ENCODE measurements at places on chromosomes 5 and 9. TPM values are rescaled to one million over a fixed set of nuclear protein-coding genes. Genes with fewer than 3 reads are reported as not detected.

The SH2D3C gene
- 67.9 TPM for total RNA-seq

DNA sequence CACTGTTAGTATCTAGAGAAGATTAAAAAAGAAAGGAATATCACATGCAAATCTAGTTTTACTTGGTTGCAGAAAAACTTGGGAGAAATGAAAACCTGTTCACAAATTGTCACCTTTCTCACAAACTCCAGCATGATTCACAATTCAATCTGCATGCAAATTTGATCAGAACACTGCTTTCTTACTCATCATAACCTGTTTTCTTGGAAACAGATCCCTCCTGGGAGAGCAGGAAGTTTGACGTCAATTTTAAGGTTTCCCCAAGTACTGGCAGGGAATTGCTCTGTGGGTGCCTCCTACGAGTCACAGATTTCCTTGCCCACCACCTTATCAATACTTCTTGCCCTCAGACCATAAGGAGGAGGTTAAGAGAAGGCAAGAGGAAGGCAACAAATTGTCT, 30.2 kb upstream of the HTR4 start:
- no peak overlapping the region for H3K4me3 ChIP-seq
- peaks cover 4% of the 10 kb centered on the region for H3K27me3 ChIP-seq
- no peak for DNase-seq
- H3K36me3 ChIP-seq = no peaks in the 10 kb centered on the region
- no peak overlapping the region for H3K27ac ChIP-seq

- no peak overlapping the region for H3K27ac ChIP-seq
- peaks cover 7% of the 10 kb centered on the region for H3K4me1 ChIP-seq
- no peaks in the 10 kb centered on the region for H3K27me3 ChIP-seq
- DNase-seq = no peak
- H3K36me3 ChIP-seq = no peaks in the 10 kb centered on the region
These were observed 35.6 kb downstream of the ACTBL2 start for GRCh38 chr5:57446966-57447365.

DNA sequence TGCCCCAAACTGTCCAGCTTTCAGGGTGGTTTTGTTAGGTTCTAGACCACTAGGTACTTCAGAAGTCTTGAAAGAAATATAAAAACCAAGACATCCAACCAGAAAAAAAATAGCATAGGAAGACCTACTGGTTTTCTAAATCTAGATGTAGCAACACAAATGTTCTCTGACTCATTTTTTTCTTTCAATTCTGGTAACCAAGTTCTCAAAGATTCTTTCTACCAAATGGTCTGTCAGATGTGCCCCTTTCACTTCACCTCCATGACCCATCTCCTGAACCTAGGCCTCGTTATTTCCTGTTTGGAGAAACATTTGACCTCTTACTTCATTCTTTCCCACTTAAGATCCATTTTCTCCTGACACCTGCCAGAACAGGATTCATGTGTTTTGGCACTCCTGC, 355.3 kb downstream of the KIAA0825 start:
- no peaks in the 10 kb centered on the region for H3K36me3 ChIP-seq
- no peak overlapping the region for H3K4me3 ChIP-seq
- H3K4me1 ChIP-seq = peaks cover 4% of the 10 kb centered on the region
- H3K27me3 ChIP-seq = no peaks in the 10 kb centered on the region
- H3K27ac ChIP-seq = no peak overlapping the region
- no peak for DNase-seq

DNA sequence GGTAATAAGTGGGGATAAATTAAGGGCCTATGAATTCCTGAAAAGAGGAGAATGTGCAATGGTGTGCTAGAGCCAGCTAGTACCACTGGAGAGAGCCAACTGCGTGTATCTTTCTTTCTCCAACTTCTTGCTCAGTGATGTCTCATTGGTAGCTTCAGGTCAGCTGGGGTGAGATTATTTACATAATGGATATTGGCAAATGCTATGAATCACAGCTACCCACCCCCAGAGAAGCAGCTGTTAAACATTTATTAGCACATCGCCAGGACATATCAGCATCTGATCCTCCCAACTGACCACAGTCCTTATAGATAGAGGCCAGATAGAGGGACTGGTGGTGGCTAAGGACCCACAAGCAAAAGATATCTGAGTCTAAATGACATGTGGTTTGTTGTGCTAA, 421.3 kb downstream of the ACTL7B start:
- no peak for DNase-seq
- no peak overlapping the region for H3K4me3 ChIP-seq
- no peaks in the 10 kb centered on the region for H3K4me1 ChIP-seq
- no peaks in the 10 kb centered on the region for H3K27me3 ChIP-seq
- H3K36me3 ChIP-seq = no peaks in the 10 kb centered on the region

Measured in activated CD4-positive, alpha-beta T cell treated with anti-CD3 and anti-CD28 coated beads, Interleukin-2, amount 10 ng/mL, durations not matched to agents 7 days and 5 days (primary cell).